ENCODE measurements at places on chromosomes 1 and 21.
A peak's percentile ranks its signal among the peaks of the same experiment; 100 is the strongest.

GRCh38 chr1:20087668-20088067 is 17.7 kb downstream of the PLA2G5 start:
- no peak for DNase-seq

- no peak for DNase-seq
Observed at GRCh38 chr1:178643831-178644230, 81.2 kb upstream of the RALGPS2 start.

- no peak for DNase-seq
Observed at GRCh38 chr1:148388260-148389026, 94.7 kb downstream of the PPIAL4G start.

GRCh38 chr1:8586438-8586837 is 231.0 kb downstream of the RERE start:
- no peak for DNase-seq

- DNase-seq = no peak
Observed at GRCh38 chr1:232589111-232589811, 40.7 kb downstream of the SIPA1L2 start.

GRCh38 chr1:172724765-172725613 is 66.1 kb downstream of the FASLG start:
- no peak for DNase-seq

DNA sequence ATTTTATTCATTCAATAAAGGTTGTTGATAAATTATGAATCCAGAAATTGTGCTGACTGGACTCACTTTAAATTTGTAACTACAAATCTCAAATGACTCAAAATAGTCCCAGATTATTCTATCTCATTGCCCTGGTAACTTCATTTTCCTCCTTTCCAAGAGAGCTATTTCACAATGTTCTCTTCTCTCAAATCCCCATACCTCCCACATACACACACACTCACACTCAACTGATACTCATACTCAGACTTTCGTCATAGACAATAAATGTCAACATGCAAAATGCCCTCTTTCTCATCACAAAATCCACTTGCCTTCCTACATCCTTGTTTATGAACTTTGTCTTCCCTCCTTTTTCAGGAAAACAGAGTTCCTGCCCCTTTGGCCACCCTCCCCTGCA is 33.3 kb downstream of the EXTL2 start:
- DNase-seq = no peak

DNA sequence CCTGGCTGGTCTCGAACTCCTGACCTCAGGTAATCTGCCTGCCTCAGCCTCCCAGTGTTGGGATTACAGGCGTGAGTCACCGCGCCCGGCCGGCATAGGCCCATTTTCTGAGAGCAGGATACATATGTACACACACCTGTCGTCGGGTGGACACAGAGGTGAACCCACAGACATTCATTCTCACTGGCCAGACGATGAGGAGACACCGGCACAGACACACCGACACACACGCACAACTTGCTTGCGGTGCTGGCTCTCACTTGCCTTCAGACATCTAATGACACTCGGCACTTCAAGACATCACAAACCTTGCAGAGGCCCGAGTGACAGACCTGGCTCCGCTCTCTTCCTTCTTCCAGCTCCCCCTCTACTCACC is 579 bp downstream of the PTCH2 start:
- DNase-seq = no peak

GRCh38 chr1:191675856-191676783 is 482.1 kb upstream of the RGS18 start:
- no peak for DNase-seq

- DNase-seq = no peak
Observed at GRCh38 chr1:184406479-184406878, 19.6 kb downstream of the C1orf21 start.

DNA sequence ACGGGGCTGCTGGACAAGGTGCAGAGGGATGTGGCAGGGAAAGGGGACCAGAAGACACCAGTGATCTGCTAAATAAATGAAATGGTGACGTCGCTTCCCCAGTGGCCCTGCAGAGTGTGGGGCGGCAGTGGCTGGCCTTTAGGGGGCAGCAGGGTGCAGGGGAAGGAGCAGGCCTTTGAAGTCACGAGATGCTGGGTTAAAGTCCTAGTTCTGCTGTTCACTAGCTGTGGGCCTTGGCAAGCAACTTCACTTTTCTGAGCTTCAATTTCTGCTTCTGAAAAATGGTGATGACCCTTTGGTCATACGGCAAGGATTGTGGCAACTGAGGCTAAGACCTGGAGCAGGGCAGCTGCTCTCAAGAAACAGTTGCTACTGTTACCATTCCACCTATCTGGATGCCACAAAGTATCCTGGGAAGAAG is 9.2 kb upstream of the GALE start:
- DNase-seq = no peak

GRCh38 chr1:235683653-235684052 is 34.1 kb upstream of the GNG4 start:
- DNase-seq = no peak

GRCh38 chr1:67537667-67538018 is 107.4 kb upstream of the SERBP1 start:
- no peak for DNase-seq

- DNase-seq = no peak
Observed at GRCh38 chr1:217929213-217929885, 298.2 kb downstream of the SPATA17 start.

DNA sequence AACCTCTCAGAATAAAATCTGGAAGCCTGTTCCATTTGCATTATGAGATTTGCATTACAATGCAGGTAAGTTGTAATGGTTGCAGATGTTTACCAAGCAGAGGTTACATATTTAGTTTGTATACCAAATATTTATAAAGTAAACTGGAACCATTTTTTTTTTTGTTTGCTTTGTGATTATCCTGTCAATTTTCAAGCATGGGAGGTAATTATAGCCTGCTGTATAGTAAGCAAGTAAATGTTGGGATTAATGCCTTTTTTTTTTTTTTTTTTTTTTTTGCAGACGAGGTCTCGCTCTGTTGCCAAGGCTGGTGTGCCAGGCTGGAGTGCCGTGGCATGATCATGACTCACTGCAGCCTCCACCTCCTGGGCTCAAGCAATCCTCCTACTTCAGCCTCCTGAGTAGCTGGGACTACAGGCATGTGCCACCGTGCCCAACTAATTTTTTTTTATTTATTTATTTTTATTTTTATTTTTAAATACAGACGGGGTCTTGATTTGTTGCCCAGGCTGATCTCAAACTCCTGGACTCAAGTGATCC is 21.0 kb downstream of the NFYC start:
- DNase-seq = peak; percentile 26

- no peak for DNase-seq
Observed at GRCh38 chr1:113652771-113653170, 106.5 kb downstream of the PHTF1 start.

GRCh38 chr1:215970406-215970805 is 403.3 kb downstream of the KCTD3 start:
- DNase-seq = no peak

DNA sequence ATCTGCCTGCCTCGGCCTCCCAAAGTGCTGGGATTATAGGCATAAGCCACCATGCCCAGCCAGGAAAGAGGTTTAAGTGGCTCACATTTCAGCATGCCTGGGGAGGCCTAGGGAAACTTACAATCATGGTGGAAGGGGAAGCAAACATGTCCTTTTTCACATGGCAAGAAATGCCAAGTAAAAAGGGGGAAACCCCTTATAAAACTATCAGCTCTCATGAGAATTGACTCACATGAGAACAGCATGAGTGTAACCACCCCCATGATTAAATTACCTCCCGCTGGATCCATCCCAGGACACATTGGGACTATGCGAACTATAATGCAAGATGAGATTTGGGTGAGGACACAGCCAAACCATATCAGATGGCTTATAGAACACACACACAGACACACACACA is 8.8 kb upstream of the KLHL12 start:
- DNase-seq = no peak

DNA sequence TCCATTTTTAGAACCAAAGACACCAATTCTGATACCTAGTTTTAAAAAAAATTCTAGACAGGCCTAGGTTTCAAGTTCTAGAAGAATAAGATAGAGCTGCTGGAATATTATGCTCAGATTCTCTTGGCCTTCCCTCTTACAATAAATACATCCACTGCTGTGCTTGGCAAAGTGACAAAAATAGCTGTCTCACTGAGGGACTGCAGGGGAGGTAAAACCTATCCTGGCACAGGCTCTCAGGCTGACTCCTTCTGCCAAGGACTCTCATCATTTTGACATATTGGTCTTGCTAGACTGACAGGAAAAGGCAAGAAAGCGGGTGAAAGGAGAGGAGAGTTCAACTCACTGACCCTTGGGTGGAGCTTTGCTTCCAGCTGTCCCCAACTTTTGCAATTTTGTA is 197.0 kb upstream of the LHX8 start:
- no peak for DNase-seq

- DNase-seq = peak; percentile 74
Observed at GRCh38 chr1:20725189-20726117, 7.0 kb downstream of the SH2D5 start.

DNA sequence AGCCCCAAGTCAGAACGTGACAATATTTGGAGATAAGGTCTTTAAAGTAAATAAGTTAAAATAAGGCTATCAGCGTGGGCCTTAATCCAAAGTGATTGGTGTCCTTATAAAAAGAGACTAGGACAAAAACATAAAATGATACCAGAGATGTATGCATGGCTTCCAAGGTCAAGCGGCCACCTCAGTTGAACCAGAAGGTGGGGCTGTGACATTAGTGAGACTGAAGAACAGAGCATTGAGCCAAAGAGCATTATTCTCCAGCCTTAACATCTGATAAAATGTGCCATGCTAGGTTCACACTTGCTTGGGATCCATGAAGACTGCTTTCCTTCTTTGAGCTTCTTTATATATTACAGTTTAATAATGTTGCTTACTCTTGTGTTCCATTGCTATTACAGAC is 554.6 kb downstream of the PLA2G4A start:
- no peak for DNase-seq

- no peak for DNase-seq
Observed at GRCh38 chr1:182795563-182796228, 6.1 kb downstream of the NPL start.

- no peak for DNase-seq
Observed at GRCh38 chr1:45620588-45621500, 3.0 kb downstream of the CCDC17 start.

GRCh38 chr1:81554534-81554933 is 246.2 kb upstream of the ADGRL2 start:
- DNase-seq = no peak

DNA sequence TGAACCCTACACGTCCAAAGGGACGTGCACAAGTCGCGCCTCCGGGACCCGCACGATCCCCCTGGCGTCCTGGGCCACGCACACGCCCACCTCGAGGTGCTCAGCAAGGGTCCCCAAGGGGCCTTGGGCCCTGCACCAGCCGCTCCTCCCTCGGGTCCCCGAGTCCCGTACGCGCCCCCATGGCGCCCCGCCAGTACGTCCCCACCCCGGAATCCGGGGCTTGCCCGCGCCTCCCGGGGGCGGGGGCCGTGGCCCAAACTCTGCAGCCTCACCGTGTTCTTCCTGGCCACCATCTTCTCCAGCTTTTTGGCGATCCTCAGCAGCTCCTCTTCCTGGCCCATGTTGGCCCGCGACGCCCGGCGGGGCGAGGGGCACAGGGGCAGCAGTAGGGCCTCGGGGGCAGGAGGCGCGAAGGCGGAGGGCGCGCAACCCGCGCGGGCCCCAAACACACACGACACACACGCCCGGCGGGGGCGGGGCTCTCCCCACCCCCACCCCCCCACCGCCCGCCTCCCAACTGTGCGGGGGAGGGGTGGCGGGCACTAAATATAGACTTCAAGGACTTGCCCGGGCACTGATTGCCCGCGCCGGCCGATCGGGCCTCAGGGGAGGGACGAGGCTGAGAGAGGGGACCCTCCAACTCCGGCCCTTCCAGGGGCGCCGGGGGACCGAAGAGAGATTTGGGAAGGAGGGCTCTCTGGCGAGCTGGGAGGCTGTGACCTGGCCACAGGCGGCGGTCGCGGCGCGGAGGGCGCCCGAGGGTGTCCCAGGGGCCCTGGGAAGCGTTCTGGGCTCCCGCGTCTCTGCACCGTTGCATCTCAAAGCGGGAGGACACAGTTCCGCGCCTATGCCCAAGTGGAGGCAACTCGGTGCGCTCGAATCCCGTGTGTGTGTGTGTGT is at the start of gene TCEA3:
Gene TCEA3 (minus strand): TSS at position 456 of the 900 bp plus-strand sequence. CDS start 115 bp downstream, at position 341.
- DNase-seq = no peak

DNA sequence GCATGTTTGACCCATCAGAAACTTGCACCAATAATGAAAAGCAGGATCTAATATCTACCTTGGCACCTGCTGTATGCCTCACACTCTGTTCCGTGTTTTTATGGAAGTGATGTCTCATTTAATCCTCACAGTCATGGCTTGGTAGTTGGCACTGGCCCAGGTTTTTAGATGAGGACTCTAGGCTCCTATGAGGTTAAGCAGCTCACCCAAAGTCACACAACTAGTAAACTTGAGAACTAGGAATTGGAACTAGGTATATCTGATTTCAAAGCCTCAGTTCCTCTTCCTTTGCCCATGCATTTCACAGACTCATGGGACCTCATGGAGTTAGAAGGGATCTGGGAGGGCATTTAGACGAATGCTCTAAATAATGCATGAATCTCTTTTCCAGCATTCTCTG is 21.3 kb upstream of the TARBP1 start:
- DNase-seq = no peak

GRCh38 chr1:64891448-64891825 is 74.9 kb downstream of the JAK1 start:
- DNase-seq = no peak

- no peak for DNase-seq
Observed at GRCh38 chr1:47444562-47445465, 7.0 kb downstream of the FOXD2 start.

- no peak for DNase-seq
Observed at GRCh38 chr1:167273027-167273800, 52.5 kb downstream of the POU2F1 start.

DNA sequence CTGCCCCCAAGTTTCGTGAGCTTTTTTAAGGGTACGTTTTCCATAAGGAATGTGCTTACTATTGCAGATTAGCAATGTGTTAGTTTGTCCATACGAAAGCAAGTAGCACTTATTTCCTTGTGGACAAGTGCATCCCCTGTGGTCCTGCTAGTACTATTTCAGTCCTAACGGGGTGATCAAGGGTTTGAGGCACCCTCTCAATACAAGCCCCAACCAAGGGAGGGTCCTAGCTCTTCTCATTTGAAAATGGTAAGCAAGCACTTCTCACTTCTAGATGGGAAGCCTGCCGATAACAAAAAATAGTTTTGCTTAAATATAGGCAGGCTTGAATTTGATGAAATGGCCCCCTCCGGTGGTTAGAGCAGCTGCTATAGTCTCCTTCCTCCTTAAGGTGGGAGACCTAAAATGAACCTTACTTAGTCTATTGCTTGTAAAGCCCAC is 64.0 kb upstream of the HMCN1 start:
- DNase-seq = no peak

- no peak for DNase-seq
Observed at GRCh38 chr1:47866601-47867437, 130.4 kb downstream of the TRABD2B start.

- peak; percentile 51 for DNase-seq
Observed at GRCh38 chr1:211258310-211258755, 833 bp upstream of the RCOR3 start.

DNA sequence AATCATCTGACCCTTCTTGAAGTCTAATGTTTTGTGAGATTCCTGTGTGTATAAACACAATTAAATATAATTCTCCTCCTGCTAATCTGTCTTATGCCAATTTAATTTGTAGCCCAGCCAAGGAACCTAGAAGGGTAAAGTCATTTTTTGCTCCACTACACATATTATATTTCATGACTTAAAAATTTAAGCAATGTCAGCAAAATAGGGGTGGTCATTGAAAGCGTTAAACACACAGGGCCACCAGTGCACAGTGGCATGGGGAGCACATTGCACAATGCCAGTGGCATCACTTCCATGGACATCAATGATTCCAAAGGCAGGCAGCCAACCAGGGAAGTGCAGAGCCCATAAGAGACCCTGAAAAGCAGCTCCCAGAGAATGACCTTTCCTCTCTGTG is 166.1 kb downstream of the AJAP1 start:
- no peak for DNase-seq
